ENCODE measurements at places on chromosomes 4 and X.

GRCh38 chr4:32485956-32486355 is 1765.8 kb downstream of the PCDH7 start:
- no peak for DNase-seq

DNA sequence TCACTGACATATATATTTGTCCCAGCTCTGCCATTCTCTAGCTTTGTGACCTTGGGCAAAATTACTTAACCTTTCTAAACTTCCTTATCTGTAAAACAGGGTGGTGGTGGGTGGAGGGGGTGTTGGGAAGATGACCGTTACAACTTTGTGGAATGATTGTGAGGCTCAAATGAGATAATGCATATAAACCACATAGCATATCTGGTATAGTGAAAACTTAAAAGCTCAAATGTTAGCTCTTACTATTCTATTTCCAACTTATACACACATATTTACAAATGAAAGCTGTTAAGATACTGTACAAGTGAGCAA is 52.9 kb upstream of the HPRT1 start:
- DNase-seq = no peak

DNA sequence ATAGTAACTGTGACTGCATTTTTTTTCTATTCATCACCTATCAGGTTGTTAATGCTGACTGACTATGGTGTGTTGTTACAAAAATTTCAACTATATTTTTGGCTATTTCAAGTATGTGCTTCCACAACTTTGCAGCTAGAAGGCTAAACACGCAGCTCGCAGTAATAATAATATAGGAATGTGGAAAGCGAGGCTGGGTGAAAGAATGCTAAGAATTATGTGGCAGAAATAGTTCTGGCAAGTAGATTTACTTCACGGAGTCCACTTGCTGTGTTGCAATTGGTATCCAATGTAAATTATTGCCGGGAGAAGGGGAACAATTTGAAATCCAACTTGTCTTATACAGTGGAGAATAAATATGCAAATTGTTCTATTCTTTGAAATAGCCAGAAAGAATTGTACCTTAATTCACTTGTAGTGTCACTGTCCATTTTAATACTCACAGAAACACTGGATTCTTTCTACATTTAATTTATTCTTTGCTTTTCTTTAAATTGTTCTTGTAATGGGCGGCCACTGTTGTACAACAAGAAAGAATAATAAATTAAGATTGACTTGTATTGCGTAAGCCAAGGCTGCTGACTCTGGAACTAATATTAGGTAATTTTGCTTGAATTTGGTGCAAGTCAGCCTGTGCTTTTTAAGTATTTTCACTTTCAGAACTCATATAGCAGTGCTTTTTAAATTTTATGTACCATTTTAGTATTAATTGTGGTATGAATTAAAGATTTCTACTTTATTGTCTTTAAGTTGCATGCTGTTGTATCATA is 154.9 kb downstream of the FRMPD4 start:
- no peak for DNase-seq

GRCh38 chr4:81356621-81357020 is 115.1 kb downstream of the RASGEF1B start:
- no peak for DNase-seq

DNA sequence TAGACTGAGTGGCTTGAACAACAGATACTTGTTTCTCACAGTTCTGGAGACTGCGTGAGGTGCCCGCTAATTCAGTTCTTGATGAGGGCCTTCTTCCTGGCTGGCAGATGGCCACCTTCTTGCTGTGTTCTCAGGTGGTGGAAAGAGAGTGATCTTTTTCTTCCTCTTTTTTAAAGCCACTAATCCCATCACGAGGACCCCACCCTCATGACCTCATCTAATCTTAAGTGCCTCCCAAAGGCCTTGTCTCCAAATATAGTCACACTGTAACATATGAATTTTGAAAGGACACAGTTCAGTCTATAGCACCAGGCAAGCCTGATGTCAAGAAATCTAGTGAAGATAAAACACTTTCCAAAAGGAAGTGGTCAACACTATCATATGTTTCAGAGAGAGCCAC is 12.4 kb downstream of the VAMP7 start:
- no peak for DNase-seq

- no peak for DNase-seq
Measured at GRCh38 chr4:168273838-168274237, 44.7 kb downstream of the DDX60 start.

- DNase-seq = no peak
Measured at GRCh38 chrX:38103857-38104812, 97.8 kb downstream of the SYTL5 start.

- no peak for DNase-seq
Measured at GRCh38 chr4:173073939-173074500, 94.6 kb upstream of the GALNT7 start.

DNA sequence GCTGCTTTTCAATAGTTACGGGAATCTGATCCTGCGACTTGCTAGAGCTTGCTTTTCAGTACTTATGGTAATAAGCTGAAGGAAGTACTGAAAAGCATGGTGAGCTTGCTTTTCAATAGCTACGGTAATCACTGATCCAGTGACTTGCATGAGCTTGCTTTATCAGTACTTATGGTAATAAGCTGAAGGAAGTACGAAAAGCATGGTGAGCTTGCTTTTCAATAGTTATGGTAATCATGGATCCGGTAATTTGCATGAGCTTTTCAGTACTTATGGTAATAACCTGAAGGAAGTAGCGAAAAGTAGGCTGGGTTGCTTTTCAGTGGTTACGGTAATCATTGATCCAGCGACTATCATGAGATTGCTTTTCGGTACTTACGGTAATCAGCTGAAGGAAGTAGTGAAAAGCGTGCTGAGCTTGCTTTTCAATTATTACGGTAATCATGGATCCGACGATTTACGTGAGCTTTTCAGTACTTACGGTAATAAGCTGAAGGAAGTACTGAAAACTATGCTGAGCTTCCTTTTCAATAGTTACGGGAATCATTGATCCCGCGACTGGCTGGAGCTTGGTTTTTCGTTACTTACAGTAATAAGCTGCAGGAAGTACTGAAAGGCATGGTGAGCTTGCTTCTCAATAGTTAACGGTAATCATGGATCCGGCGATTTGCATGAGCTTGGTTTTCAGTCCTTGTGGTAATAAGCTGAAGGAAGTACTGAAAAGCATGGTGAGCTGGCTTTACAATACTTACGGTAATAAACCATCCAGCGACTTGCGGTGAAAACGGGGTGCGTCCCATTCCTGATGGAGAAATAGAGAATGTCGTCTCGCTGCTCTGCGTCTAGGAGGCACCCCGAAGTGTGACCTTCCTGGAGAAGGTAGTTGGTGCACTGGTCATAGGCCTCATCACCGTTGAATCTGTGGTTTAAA is 6.5 kb downstream of the CRLF2 start:
- DNase-seq = no peak

- no peak for DNase-seq
Measured at GRCh38 chrX:374596-374995, 12.1 kb downstream of the PPP2R3B start.

GRCh38 chr4:54231768-54232688 is 2.9 kb downstream of the PDGFRA start:
- peak; percentile 24 for DNase-seq

GRCh38 chrX:24253469-24253868 is 60.4 kb downstream of the SUPT20HL2 start:
- DNase-seq = no peak

DNA sequence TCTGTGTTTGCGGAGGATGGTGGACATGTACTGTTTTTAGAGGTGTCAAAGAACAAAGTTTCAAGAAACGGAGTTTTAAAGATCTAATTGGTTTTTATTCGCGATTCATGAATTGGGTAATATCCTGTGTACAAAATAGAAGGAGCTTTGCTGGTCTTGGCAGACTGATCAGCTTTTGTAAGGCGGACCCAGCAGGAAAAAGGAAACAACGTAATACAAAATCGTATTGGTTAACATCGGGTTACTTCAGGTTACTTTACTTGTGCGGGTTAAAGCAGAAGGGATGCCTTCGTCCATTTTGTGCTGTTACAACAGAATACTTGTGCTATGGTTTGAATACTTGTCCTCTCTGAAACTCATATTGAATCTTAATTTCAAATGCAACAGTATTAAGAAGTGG is 11.4 kb upstream of the NYX start:
- DNase-seq = no peak

DNA sequence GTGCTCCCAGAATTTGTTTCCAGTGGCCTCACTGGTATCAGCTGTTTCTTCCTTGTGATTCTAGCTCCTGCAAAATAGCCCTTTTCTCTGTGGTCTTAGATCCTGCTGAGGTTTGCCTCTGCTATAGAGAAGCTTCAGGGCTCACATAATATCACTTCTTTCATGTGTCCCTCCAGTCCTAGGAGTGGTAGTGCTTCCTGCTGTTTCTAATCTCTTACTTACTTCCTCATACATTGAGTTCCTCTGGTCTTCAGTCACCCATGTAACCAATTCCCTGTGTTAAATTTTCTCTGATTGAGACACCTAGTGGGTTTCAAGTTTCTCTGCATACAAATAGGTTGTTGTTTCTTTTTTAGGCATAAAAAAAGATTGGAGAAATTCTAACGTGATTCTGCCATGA is 1567.9 kb downstream of the ARAP2 start:
- DNase-seq = no peak

GRCh38 chr4:145736241-145736831 is 56.4 kb downstream of the C4orf51 start:
- peak; percentile 77 for DNase-seq

DNA sequence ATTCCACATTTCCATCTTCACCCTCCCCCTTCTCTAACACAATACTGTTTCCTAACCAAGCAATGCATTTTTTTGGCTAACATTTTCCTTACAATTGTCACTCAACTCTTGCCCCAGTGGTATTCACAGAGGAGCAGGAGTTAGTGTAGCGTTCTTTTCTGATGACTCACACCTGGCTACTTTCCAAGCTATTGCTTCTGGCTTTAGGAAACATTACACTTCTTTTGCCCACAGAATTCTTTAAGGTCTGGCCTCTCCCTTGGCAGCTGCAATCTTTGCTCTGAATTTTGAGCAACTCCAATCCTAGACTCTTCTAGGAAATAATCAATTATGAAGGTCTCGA is 27.5 kb upstream of the PDGFC start:
- no peak for DNase-seq

- DNase-seq = peak; percentile 4
Measured at GRCh38 chr4:174036111-174036510, 247.4 kb downstream of the FBXO8 start.

GRCh38 chrX:78653118-78653822 is 5.9 kb downstream of the RTL3 start:
- DNase-seq = no peak

DNA sequence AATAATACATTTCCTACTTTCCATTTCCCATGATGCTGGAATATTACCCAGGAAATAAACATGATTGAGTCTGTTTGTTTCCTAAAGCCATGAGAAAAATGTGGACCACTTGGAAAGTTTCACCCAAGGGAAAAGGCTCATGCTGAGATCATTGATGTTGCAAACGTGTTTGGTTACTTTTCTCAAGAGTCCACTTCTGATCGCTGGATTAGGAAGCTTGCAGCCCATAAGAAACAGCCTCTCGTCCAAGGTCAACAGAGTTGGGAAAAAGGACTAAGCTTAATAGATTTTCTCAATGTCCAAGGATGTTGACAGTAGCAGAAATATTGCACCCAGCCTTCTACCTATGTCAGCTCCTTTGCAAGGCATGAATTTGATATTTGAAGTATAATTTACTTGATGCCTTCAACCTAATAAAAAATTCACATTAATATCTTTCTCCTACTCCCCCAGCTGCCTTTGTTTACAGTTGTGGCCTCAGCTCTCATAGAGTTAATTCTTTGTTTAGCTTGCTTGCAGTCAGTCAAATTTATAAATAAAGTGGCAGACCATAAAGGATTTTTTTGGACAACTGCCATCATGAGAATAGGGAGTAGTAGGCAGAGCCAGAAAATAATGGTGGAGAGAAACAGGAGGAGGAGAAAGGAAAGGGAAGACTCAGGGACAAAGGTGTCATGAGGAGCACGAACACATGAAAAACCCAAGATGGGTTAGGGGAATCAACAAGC is 65.6 kb upstream of the BLTP1 start:
- DNase-seq = peak; percentile 23

GRCh38 chr4:81747242-81747930 is 275.7 kb upstream of the RASGEF1B start:
- no peak for DNase-seq

GRCh38 chr4:175215208-175215607 is 297.1 kb downstream of the ADAM29 start:
- DNase-seq = no peak

DNA sequence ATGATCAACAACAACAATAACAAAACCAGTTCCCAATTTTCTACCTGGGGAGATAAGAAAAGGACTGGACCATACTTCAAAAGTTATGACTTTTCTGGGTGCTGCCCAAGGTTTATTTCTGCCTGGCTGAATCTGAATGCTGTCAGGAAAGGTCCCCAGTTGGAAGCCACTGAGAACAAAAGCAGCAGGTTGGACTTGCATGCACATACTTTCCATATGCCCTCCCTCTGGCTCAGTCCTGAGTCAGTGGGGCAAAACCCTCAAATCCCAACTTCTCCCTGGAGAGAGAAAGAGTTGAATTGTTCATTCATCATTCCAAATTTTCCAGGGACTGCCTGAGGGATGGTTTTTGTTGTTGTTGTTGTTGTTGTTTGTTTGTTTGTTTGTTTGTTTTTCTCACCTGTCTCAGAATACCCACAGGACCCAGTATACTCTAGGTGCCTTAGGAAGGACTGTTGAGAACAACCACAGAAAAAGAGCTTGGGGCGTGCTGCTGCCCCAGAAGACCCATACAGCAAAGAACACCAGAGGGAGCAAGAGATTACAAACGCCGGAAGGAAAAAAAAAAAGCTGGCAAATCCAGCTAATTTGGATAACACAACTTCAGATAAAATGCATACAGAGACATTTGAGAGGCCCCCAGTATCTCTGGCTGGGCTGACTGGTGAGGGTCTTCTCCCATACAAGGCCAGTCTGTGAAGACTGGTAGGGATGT is 138.9 kb upstream of the INPP4B start:
- no peak for DNase-seq

DNA sequence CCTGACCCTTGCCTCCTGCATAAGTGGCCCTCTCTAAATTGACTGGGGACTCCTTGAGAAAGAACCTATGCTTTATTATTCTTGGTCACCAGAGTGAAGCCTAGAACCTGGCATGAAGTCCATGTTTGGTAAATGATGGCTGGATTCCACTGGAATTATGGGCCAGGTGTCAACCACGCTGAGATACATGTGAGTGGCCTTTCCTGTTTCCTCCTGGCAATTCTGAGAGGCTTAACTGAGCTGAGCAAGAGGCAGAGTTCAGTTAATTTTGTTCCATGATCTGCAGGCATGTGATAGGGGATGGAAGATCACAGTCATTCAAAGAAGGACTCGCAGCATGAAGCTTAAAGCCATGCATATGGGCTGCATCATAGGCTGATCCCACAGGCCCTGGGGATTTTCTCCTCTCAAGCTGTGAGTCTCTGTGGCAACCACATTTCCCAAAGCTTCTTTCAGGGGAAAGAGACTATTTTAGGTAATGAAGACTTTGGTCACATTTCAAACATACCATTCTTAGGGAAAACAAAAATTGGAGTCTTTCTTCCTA is 69.4 kb upstream of the CLNK start:
- no peak for DNase-seq

GRCh38 chr4:106149026-106149425 is 167.0 kb downstream of the TBCK start:
- DNase-seq = no peak

Measured in NCI-H510A treated with DMSO at 0.1 percent for 48 hours (cell line).